ENCODE measurements at places on chromosomes 4 and X.

- no peak for DNase-seq
Measured at GRCh38 chr4:3685081-3685645, 81.0 kb upstream of the ADRA2C start.

GRCh38 chr4:127400276-127400675 is 232.5 kb upstream of the INTU start:
- no peak for DNase-seq

DNA sequence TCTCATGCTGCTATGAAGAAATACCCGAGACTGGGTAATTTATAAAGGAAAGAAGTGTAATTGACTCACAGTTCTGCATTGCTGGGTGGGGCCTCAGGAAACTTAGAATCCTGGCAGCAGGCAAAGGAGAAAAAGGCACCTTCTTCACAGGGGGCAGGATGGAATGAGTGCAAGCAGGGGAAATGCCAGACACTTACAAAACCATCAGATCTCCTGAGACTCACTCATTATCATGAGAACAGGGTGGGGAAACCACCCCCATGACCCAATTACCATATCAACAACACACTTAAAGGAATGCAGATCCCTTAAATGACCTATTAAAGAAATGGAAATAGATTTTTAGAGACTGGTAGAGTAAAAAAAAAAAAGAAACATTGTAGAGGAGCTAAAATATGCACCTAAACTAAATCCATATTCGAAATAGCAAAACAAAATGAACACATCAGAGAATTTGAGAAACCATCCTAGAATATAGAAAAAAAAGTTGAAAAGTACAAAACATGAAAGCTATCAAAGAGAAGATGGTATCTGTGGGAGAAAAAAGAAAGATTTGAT is 104.3 kb upstream of the UGT8 start:
- no peak for DNase-seq

- DNase-seq = no peak
Measured at GRCh38 chrX:82648062-82648461, 860.0 kb upstream of the POU3F4 start.

DNA sequence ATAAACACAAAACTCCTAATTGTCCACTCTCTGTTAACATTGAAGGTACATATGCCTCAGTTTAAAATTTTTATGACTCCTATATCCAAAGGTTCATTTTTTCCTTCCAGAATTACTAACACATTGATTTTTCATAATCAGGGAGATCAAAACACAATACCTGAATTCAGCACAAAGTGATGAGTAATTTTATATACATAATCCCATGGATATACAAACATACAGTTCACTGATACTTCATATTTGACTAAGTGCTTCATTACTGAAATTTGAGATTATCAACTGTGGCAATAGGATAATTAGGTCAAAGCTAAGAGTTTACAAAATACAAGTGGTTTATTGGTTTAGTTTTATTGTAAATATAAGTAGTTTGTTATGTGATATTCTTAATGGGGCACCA is 176.2 kb upstream of the PRPS2 start:
- DNase-seq = no peak

- peak; percentile 77 for DNase-seq
Measured at GRCh38 chrX:34656842-34657725, at the start of gene TMEM47. Gene TMEM47, minus strand, starts transcription at chrX:34657285. Its CDS starts 256 bp downstream, at chrX:34657029.

DNA sequence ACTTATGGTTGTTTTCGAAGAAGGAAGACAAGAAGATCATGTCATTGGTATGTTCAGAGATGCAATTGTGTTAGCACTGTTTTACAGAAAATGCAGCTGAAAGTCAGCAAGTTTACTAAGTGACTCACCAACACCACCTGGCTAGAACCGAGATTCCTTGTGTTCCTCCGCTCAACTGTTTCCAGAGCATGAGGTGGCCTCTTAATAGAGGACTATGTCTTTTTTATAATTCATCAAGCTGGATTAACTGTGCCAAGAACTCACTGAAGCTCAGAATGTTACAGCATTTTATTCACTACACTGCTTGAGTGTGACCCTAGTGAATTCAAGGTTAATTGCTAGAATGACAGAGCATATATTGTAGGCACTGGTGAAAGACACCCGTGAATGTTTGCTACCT is 1573.5 kb upstream of the TENM3 start:
- DNase-seq = no peak

DNA sequence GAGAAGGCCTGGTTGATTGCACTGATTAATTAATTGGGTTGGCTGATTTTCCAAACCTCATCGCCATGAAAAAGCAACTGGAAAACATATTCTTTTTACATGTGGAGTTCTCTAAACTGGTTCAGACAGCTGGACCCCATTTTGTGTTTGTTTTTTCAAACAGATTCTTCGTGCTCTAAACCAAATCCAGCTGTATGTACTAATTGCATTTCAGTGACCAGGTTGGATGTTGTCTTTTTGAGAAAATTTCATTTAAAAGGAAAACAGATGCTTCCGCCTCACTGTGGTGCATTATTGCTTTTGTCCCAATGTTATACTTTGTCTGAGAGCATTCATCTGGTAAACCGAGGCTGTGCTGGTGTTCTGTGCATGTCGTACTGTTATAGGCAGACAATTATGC is 67.8 kb upstream of the LNX1 start:
- no peak for DNase-seq

GRCh38 chrX:65602221-65602560 is 65.3 kb upstream of the MSN start:
- DNase-seq = no peak

DNA sequence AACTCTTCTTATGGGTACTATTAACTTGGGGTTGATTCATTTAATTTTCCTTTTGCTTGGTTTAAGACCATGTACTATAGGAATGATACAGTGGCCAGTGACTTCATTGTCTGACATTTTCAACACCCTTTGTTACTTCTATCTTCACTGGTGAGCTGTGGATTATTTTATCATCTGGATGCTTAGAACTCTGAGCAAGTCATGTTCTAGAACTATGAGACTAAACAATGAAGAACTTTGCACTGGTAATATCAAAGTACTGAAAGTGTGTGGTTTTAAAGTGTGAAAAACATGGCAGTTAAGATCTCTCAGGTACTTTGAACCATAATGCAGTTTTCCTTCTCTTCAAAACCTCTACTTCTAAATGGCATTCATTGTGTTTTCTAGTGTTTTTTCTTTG is 47.8 kb downstream of the MAP7D3 start:
- DNase-seq = no peak

- DNase-seq = no peak
Measured at GRCh38 chr4:84634961-84635360, 52.0 kb downstream of the CDS1 start.

GRCh38 chrX:74274516-74274915 is 29.5 kb upstream of the ZCCHC13 start:
- no peak for DNase-seq

DNA sequence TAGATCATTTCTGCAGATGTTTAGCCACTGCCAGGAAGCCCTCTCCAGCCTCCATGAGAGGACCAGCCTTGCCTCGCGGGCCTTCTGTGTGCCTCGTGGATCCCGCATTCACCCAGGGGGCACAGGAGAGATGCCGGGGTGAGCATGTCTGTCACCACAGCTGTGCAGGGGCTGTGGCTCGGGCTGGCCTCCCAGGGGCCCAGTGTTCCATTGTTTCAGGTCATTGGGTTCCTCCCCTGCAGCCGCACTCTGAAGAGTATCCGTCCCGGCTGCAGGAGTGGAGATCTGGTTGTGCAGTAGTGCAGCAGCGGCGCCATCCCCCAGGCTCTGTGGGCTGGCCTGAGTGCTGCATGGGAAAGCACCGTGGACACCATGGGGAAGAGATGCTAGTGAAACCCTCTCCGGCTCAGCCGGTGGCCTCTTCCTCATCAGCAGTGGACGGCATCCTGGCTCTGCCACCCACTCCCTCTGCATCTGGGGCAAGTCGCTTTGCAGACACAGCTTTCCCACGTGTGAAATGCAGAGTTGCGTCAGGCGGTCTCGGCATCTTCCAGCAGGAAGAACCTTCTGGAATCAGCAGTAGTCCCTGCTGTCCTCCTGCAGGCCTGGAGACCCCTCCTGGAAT is 29.1 kb downstream of the TBC1D14 start:
- no peak for DNase-seq

DNA sequence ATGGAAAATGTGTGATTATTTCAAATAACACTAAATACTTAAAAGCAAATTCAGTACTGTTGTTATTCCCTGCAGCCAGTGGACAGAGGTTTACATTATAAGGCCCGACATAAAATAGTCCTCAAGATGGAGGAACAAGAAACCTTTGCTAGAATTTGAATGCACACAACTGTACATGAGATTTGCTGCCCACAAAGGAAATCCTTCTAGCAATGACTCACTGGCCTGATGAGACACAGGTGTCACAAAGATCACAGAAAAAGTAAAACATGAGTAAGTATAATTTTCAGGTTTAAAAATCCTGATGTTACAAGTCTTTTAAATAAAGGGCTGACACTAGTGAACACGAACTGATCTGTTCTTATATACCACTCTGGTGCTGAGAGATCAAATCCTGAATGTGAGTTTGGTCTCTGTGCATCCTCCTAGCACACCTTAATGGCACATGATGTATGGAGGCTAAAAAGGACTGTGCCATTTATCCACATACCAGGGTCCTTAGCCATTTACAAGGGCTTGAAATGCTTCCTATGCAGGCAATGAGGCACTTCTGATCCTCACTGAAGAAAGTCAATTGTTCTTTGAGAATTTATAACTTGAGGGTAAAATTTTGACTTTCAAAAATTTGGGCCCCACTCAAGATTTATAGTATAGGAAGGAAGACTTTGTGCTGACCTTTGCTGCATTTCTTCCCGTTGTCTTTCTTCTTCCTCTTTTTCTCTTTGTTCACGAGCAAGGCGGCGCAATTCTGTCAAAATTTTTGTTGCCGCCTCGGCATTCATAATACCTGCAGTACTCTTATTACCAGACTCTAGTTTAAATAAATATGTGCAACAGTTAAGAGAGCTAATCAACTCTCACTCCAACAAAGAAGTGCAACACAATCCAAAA is 23.0 kb downstream of the MAP7D3 start:
- DNase-seq = no peak

DNA sequence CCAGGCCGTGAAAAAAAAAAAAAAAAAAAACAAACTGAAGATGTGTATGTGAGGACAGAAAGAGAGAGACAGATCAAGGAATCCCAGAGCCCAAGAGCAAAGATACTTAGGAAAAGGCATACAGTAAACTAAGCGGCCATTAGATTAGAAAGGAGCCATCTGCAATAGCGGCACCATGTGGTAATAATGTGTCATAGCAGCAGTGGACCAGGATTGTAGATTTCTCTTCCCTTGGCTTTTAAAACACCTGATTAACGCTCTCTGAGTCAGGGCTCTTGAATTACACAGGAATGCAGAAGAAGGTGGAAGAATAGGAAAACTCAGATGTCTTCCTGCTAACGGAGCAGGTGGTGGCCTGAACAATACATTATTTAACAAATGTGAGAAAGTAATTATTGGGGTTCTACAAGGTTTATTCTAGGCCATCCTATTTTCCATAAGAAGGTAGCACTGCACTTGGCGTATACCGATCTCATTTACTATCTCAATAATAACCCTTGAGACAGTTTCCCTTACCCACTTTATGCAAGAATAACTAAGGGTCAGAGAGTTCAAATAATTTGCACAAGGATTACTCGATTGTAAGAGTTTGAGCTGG is 182.7 kb downstream of the KCNIP4 start:
- peak; percentile 48 for DNase-seq

DNA sequence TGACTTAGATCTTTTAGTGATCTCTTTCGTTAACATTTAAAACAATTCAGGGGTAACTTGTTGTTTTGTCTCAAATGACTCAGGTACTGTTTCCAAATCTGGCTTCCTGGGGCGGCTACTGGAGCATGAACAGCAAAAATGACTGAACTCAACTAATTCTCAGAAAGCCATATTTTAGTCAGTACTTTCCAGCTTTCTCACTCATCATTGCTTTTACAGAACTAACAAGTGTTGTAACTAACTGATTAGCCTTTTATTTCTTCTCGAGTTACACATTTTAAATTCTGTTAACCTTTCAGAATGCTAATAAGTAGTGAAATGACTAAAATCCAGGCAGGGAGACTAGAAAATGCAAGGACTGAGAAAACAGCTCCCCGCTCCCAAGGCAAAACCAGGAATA is 55.3 kb downstream of the JADE3 start:
- DNase-seq = no peak

GRCh38 chrX:39309018-39309635 is 507.9 kb downstream of the MID1IP1 start:
- peak; percentile 3 for DNase-seq

GRCh38 chr4:185654965-185655554 is 119.8 kb upstream of the PDLIM3 start:
- DNase-seq = no peak

DNA sequence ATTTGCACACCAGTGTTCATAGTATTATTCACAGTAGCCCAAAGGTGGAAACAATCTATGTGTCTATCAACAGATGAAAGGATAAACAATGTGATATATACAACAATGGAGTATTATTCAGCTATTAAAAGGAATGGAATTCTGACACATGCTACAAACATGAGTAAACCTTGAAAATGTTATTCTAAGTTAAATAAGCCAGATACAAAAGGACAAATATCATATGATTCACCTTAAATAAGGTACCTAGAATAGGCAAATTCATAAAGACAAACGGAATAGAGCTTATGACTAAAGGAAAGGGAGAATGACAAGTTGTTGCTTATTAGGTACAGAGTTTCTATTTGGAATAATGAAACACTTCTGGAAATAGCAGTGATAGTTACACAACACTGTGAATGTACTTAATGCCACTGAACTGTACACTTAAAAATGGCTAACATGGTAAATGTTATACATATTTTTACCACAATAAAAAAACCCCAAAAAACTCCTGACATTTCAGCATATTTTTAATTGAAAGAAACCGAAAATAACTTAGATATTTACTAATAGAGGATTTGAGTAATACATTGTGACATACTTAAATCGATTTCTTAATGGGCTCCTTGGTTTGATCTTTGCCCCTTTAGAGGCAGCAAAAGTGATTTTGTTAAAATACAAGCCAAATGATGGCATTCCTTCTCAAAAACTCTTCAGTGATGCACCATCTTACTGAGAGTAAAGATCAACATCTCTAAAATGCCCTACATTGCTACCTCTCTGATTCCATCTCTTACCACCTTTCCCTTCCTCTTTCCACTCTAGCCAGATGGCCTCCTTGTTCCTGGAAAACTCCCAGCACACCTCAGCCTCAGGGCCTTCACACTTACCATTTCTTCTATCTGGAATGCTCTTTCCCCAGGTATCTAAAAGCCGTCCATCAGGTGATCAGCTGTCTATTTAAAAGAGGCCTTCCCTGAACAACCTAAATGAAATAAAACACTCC is 8.6 kb upstream of the CYP2U1 start:
- DNase-seq = no peak

- no peak for DNase-seq
Measured at GRCh38 chrX:287670-288069, 6.5 kb downstream of the PLCXD1 start.
